ENCODE measurements at places on chromosomes 1 and 21.
A peak's percentile ranks its signal among the peaks of the same experiment; 100 is the strongest.

DNA sequence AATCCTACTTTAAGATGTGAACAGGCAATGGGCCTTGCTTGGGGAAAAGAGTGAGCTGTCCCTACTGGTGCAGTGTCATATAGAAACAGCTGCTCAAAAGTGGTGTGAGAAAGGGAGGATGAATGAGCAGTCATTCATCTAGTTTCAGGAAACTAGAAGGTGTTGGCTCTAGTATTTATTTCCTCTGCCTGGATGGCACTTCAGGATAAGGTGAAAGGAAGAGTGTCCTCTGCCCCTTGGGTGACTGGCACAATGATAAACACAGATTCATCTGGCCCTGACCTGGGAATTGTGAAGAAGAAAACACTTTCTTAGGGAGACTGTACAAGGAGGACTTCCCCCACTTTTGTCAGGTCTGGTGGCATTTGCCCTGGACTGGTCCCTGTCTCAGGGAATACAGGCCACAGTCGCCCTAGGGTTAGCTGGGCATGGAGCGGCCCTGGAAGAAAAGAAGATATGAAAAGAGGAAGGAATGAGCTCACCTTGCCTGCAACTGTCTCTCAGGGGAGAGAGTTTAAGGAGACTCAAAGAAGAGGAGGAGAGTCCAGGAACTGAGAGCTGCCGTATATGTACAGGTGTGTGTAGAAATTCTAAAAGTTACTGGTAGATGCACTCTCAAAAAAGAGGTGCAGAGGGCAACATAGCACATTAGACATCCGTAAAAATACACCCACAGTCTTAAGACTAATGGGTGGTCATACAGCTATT, 13.8 kb upstream of the NMNAT2 start:
- no peak for DNase-seq

- no peak for DNase-seq
Measured at GRCh38 chr1:3905266-3905952, 5.3 kb upstream of the C1orf174 start.

DNA sequence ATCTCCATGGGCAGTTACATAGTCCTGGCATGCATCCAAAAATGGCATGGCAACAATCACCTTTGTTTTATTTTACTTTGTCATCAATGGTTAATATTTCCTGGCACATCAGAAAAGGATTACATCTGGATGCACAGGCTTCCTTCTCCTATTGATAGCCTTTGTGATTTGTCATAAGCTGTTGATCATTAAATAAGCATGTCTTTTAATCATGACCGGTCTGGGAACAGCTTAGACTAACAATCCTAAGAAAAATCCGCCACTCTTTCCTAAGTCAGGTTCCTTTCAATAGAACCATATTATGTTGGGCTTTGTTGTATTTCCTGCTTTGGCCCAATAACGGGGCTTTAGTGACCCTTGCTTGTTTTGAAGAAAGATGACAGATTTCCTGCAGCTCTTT, 330.6 kb downstream of the DUSP10 start:
- DNase-seq = no peak

DNA sequence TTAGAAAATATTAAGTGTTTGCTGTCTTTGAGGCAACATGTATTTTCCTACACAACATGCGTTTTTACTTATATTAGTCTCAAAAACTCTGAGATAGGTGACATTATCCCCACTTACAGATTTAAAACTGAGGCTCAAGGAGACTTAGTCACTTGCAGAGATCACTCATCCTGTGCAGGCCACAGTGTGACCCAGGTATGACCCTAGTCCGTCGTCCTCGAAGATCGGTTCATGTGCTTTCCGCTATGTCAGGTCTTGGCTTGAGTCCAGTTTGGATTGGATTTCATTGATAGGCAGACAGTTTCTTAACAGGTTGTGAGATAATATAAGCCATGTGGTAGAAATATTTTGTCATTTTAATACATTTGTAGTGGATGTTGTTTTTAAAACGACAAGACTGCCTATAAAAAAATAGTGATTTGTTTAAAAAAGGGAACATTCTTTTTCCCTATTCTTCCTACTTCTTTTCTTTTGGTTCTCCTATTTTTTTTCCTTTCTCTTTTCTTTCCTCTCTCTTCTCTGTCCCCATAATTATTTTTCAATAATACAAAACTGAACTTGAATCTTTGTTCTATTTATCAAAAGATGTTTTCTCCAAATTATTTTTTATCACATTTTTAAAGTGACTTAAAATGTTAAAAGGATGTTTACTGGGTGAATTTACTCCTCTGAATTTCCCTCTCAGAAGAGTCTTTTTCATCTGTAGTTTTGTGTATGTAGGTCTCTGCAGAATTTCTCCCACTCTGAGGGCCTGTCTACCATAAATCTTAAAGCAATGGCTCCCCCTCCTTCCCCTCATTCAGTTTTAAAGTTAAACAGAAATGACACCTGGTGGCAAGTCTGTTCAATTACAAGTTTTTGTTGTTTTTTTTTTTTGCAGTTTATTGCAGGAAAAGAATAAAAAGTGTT, 81.8 kb downstream of the PHTF1 start:
- DNase-seq = peak; percentile 41

DNA sequence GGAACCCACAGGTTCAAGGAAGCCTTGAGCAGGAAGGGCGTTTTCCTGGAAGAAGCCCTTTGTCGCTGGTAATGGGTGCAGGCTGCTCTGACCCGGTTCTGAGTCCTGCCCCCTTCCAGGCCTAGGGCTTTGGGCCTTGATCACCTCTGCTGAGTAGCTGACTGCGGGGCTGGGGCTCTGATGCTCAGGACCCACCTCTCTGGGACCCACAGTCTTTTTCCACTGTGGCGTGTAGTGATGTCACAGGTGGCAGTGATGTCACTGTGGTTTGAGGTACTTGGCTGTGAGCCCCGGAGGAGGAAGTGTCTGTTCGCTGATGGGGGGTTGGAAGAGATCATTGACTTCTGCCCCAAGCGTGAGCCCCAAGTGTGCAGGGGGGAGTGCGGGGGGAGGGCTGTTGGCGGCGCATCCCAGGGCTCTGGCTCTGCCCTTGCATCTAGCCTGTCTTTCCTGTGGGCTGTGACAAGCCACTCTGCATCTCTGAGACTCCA, 6.9 kb downstream of the TNFRSF1B start:
- DNase-seq = no peak

DNA sequence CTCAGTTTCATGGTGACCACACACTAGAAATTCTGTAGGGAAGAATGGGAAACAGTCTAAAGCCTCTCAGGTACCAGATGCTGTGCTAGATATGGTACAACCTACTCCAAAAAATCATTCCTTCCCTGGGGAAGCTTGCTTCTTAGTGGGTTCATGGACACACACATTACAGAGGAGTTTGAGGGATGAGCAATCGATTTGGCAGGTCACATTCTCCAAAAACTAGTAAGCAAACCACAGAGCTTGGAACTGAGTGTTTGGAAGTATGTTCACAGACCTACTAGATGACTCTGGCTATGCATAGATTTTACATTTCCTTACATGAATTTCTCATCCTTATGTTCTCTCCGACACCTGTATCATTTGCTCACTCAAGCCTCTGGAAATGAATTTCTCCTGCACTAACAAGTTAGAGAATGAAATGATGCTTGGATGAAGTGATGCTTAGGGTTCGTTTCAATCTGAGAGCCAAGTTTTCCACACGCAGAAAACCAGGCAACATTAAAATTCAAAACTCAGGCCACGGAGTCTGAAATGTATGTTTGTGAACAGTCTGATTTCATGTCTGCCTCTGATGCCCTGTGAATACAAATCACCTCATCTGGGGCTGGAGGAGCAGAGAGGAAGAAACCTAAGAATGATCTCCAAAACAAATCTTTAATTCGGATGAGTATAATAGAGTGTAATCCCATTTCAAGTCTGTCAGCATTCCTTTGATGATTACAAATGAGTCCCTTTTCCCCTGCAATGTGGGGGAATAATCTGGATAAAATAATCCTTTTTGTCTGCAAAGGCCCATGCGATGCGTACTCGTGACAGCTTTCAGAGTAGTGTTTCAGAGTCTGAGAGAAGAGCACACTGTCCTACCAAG, 11.0 kb downstream of the EVA1C start:
- no peak for DNase-seq

- DNase-seq = no peak
Measured at GRCh38 chr1:97159342-97159741, 437.8 kb downstream of the PTBP2 start.

DNA sequence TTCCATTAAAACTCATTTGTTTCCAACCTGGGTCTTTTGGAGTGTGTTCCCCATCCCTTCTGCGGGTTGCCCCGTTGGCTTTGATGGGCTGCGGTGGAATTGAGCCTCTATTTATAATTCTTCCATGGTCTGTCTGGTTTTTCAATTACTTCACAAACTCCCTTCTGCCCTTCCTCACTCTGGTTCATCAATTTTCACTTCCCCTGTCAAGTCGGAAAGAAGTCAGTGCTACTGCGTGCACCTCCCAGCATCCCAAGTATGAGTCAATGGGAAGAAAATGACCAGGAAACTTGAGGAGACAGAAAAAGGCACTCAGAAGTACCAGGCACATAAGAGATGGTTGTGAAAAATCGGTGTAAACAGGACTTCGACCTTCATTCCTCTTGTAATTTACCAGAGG, 126.2 kb downstream of the KAZN start:
- no peak for DNase-seq

DNA sequence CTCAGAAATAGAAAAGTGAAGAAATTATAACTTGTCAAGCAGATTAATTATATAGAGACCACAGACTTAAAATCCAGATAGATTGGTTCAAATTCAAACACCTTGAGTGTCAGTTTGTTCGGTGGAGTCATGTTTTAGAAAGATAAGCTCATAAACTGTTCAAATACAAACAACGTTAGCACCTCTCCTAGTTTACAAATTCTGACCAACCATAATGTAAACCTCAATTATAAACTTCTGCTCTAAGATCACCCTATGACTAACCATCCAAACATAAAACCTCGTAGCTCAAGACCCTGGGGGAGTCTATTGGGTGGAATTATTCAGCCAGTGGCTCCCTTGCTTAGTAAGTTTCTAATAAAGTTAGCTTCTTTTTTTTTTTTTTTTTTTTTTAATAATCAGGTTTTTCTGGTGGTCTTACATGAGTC, 12.4 kb downstream of the CBR1 start:
- no peak for DNase-seq

DNA sequence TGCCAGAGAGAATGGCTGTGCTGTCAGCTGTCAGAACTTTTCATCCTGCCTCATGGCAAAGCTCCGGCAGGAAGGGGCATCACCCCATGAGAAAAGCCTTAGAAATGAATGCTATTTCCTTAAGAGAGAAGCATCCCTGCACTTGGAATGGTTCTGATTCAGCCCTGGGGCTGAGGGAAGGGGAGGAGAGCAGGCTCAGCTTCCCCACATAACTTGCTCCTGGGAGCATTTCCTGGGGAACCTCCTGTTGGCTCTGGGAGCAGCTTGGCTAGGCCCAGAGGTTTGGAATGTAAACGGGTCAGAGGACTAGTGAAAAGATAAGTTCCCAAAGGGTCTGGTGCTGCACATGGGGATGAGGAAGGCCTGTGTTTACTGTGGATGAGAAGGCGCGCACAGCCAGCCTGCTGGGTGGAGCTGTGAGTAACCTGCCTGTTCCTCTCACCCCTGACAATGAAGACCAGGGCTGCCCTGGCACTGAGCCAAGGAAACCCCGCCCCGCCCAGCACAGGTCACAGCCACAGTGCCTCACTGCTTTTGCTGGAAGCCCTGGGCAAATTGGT, 5.0 kb downstream of the PRELP start:
- peak; percentile 87 for DNase-seq

GRCh38 chr1:66478116-66478515, 55.8 kb upstream of the SGIP1 start:
- DNase-seq = peak; percentile 44

- DNase-seq = no peak
Measured at GRCh38 chr1:31390071-31390470, 17.2 kb upstream of the FABP3 start.

GRCh38 chr1:244615301-244615700, 37.6 kb upstream of the DESI2 start:
- no peak for DNase-seq

GRCh38 chr21:44818640-44819011, 764 bp upstream of the SUMO3 start:
- no peak for DNase-seq

- DNase-seq = no peak
Measured at GRCh38 chr1:61992257-61992656, 202.4 kb upstream of the L1TD1 start.

- DNase-seq = no peak
Measured at GRCh38 chr1:201500670-201501120, 6.2 kb downstream of the CSRP1 start.

DNA sequence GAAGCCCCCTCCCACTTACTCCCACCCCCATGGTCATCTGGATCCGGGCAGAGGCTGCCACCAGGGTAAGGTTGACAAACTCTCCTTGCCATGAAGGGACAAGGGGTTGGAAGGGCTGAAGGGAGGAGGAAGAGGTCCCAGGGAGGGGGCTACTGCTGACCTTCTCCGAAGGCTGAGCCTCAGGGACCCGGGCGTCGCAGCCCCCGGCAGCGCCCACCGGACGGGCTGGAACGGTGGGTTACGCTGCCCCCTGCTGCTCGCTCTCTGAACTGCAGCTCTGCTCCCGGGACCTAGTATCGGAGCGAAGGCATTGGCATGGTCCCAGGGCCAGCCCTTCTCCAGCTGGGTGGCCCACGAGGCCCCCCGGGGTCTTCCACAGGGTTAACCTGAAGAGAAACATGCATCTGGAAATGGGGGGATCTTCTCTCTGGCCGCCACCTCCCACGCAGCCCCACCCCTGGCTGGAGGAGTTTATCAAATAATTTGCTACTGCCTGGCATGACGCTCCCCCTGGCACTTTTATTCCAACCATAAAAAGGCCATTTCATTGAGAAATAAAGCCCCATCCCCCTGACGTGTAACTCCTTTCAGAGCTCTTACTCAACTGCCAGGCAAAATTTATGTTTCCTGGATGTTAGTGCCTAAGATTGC, 70.4 kb upstream of the TARDBP start:
- peak; percentile 78 for DNase-seq

GRCh38 chr1:37083603-37084002, 49.3 kb upstream of the GRIK3 start:
- no peak for DNase-seq

- DNase-seq = peak; percentile 40
Measured at GRCh38 chr1:154608397-154609270, 648 bp upstream of the ADAR start.

GRCh38 chr1:204462229-204462561, 32.4 kb downstream of the PIK3C2B start:
- no peak for DNase-seq

- DNase-seq = no peak
Measured at GRCh38 chr21:39077876-39078275, 105.4 kb downstream of the PSMG1 start.

- no peak for DNase-seq
Measured at GRCh38 chr1:180675586-180675985, 43.8 kb downstream of the XPR1 start.

- no peak for DNase-seq
Measured at GRCh38 chr1:152946248-152946647, 758 bp upstream of the SPRR5 start.

DNA sequence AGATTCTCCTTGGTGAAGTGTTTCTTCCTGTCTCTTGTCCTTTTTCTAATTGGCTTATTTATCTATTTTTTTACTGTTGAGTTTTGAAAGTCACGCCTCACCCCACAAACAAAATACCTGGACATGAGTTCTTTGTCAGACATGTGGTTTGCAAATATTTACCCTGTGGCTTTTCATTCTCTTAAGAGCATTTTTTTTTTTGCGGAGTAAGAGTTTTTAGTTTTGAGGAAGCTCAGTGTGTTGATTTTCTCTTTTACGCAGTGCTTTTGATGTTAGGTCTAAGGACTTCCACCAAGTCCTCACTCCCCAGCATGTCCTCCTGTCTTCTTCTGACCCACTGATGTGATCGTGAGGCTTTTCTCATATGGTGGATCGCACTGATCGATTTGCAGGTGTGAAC, 7.6 kb downstream of the DFFB start:
- no peak for DNase-seq
